ENCODE measurements at places on chromosomes 12 and 14. TPM values are rescaled to one million over a fixed set of nuclear protein-coding genes. Genes with fewer than 3 reads are reported as not detected.

DNA sequence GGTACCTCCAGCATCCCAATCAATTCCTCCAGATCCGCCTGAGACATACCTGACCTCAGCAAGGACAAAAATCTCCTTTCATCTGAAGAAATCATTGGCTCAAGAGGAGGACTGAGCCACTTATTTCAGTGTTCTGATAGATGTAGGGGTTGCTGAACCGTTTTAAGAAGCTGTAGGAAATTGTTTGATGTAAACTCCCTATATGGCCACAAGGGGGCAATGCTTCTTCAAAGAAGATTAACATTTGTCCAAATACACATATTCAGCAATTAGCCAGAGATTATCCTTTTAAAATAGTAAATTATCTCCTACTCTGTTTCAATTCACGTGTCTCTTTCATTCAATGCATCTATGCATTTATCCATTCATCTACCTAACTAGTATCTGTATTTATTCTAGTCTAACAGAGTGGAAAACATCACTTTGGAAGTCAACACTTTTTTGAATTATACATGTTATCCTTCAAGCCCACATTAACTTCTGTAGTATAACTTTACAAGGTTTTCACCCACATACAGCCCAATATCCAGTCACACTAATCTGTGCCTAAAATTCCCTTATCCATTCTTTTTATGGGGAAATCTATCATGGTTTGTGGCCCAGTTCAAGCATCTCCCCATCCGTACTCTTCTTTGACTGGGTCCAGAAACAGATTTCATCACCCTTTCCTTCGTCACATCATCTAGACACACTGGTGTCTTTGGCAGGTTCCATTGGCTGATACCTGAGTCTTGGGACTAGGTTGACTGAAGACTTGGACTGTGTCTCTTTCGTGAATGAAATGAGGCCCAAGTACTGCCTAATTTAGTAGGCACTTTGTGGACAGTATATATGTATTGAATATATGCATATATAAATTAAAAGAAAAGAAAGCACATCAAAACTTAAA is 411.0 kb upstream of the OR4E1 start:
- DNase-seq = peak; percentile 67

DNA sequence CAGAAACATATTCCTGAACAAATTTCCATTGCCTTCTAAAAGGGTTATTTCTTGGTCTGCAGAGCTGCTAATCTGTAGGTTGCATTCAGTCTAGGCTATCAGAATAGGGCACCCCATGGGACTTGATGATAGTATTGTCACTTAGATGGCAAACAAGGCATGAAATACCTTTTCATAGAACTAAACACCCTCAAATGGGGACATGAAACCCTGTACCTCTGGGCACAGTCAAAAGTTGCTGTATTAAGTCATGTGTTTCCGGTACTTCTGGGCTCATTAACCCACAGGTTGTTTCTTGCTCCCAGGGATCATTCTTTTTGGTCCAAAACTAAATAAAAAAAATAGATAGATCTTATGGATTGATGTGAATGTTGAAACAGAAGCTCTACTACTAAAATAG is 930.4 kb downstream of the NRXN3 start:
- no peak for DNase-seq

DNA sequence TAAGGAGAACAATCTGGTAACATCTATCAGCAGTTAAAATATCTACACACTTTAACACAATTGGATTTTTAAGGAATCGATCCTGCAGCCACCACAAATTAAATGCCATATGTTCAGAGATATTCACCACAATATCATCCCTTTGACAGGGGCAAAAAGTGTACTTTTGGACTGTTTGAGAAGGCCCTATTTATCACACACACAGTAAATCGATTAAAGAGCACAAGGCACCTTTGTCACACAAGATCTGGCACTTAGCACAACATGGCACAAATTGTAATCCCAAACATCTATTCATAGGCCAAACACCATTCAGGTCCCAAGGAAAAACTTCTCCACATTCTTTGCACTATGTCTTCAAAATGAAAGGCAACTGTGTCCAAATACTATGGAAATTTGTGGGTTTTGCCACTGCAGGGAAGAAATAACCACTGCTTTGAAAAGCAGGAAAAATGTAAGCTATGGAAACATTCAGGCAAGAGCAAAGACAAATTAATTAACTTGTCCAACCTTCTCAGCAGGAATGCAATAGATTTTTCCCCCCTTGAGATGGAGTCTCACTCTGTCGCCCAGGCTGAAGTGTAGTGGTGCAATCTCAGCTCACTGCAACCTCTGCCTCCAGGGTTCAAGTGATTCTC is 282.5 kb upstream of the TMPO start:
- no peak for DNase-seq

GRCh38 chr12:79983986-79984620 is 49.2 kb upstream of the PPP1R12A start:
- DNase-seq = peak; percentile 23

The SLCO1B1 gene
- not detected for total RNA-seq
